ENCODE measurements at places on chromosomes 5 and 9.

- no peak for DNase-seq
Measured at GRCh38 chr5:75433814-75434506, 77.5 kb downstream of the CERT1 start.

GRCh38 chr5:11560915-11561697, 343.1 kb downstream of the CTNND2 start:
- DNase-seq, result no peak

- no peak for DNase-seq
Measured at GRCh38 chr5:151004499-151004898, 15.9 kb upstream of the GPX3 start.

GRCh38 chr5:140821375-140822280, at the start of gene PCDHA5:
Gene PCDHA5, plus strand, starts transcription at chr5:140821613.
- DNase-seq, result no peak

DNA sequence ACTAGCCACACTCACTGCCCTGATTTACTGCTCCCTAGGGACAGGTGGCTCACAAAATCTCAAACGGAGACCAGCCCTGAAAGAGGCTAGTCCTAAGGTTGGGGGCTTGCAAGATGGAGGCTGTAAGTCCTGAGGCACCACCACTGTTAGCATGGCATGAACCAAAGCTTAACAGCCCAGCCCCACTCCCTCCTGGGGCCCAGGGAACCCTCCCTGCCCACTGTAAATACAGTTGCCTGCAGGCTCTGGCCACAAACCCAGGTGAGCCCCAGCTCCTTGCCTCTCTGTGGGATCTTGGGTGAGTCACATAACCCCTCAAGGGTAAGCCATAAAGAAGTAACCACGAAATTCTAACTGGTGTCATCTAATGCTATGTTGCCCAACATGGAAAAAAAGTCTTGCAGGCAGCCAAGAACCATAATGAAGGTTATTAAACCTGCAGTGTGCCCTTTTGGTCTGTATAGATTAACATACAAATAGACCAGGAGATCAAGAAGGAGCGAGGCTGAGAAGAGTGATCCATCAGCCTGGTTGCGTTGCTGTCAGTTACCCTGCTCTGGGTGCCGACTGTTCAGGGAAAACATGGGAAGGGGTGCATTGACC, 1.7 kb upstream of the POMT1 start:
- no peak for DNase-seq

- DNase-seq, result no peak
Measured at GRCh38 chr5:151005187-151005949, 15.0 kb upstream of the GPX3 start.

DNA sequence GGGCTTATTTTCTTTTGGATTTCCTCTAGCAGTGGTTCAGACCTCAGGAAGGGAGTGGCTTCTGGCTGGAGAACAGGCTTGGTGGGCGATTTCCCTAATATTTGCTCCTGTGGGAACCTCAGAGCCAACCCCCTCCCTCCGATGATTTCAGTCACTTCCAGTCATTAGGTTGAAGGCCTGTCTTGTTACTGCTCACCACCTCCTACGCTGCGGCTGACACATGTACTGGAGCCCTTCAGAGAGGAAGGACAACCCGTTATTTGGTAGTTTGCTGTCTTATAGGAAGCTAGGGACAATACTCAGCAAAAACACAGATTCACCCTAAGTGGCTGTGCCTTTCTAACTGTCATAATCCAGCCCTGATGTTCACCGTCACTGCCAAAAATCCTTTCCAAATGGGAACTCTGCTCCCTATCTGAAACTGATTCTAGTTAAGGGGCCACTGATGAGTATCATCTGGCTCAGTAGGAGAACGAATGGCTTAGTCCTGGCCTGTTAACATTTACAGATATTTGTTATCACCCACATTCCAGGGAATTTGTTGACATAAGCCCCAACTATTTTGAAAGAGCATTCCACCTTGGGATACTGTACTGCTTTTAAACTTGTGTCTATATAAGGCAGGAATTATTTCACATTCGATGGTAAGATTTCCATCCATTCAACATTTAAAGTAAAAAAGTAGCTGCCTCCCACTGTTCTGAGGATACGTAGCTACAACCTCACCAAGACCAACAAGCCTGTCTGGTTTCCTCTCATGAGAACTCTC, 29.3 kb upstream of the ANKH start:
- no peak for DNase-seq

DNA sequence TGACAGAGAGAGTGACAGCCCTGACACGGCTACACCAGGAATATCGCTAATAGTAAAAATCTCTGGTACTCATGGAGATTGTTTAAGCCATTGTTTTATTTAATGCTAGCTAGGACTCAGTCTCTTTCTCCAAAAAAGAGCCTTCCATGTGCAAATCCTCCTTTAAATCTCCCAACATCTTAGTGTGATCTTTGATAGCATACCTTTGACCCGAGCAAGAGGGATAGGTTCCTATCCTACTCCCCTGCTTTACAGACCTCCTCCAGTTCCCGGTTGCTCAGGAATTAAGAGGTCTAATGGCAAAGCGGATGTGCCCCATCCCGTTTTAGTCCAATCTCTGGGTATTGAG, 663 bp upstream of the FRMD3 start:
- DNase-seq, result no peak

- no peak for DNase-seq
Measured at GRCh38 chr9:111789881-111790280, 4.9 kb downstream of the SHOC1 start.

DNA sequence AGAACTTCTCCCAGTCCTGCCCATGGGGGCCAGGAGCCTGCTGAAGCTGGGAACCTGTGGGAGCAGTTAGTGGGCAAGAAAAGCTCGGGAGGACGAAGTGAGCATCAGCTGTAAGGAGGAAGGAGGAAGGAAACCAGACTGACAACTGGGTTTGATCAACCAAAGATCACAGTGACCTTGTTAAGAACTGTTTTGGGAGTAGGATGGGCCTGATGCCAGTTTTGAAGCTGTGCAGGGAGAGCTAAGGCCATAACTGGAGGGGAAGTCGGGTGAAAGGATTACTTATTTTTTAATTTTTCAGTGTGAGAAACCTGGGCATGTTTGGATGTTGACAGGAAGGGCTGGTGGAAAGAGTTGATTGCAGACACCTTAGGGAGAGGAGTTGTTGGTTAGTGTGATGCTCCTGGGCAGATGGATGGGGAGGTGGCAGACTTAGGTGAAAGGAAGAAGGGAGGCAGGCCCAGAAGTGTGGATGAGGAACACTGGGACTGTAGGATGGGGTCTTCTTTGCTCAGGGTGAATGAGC, 58.3 kb upstream of the KLF4 start:
- DNase-seq, result no peak

- no peak for DNase-seq
Measured at GRCh38 chr9:128911529-128912035, 9.2 kb upstream of the PHYHD1 start.

GRCh38 chr9:93252781-93253530, 69.0 kb downstream of the WNK2 start:
- no peak for DNase-seq

- DNase-seq, result no peak
Measured at GRCh38 chr5:178403351-178403750, 170.7 kb upstream of the PHYKPL start.

DNA sequence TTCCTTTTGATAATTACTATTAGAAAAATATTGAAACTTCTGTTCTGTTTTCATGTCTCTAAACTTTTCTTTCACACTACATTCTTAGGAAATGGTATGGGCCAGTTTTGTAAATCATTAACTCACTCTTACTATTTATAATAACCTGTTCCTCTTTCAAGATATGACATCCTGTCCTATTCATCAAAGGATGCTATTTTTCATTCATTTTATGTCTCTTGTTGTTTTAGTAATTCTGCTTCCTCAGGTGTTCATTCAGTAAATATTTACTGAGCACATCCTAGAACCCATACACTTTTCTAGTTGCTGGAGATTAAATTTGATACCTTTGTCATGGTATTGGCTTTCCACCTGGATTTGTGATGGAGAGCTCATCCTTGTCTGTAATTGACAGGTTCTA, 58.0 kb downstream of the GDA start:
- DNase-seq, result no peak

- no peak for DNase-seq
Measured at GRCh38 chr5:33892620-33893137, 889 bp upstream of the ADAMTS12 start.

DNA sequence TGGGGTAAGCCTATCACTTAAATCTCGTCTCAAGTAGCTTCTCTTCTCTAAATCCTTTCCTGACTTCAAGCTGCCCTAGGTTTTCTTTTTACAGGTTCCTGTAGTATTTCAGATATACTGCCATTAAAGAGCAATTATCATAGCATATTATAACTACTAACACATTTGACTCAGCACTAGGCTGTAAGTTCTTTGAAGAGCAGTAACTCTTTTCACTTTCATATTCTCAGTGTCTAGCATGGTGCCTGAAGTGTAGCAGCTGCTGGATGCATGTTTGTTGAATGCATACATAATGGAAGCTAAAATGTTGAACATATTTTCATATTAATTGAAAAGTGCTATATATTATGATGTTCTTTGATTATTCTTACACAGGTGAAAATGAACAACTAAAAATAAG, 22.5 kb downstream of the CCDC152 start:
- no peak for DNase-seq

DNA sequence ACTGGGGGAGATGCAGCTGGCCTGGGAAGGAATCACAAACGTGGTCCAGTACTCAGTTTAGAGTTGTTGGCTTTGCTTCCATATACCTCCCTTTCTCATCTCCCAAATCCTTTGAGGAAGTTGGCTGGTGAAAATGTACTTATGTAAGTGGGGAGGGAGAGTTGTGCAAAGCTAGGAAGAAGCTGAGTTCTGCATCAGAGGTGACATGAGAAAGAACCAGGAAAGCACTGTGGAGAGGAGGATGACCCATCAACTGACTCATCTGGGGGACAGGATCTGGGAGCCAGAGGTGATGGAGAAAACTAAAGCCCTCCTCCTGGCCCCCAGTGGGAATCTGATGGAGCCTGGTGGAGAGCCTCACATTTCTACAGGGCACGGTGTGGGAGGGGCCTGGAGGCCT, 16.2 kb downstream of the KCNMB1 start:
- DNase-seq, result no peak

GRCh38 chr5:91277093-91277626, 106.0 kb downstream of the ARRDC3 start:
- DNase-seq, result no peak

- no peak for DNase-seq
Measured at GRCh38 chr9:88580961-88581360, 46.0 kb downstream of the NXNL2 start.

- no peak for DNase-seq
Measured at GRCh38 chr5:175206669-175207068, 237.3 kb downstream of the DRD1 start.

DNA sequence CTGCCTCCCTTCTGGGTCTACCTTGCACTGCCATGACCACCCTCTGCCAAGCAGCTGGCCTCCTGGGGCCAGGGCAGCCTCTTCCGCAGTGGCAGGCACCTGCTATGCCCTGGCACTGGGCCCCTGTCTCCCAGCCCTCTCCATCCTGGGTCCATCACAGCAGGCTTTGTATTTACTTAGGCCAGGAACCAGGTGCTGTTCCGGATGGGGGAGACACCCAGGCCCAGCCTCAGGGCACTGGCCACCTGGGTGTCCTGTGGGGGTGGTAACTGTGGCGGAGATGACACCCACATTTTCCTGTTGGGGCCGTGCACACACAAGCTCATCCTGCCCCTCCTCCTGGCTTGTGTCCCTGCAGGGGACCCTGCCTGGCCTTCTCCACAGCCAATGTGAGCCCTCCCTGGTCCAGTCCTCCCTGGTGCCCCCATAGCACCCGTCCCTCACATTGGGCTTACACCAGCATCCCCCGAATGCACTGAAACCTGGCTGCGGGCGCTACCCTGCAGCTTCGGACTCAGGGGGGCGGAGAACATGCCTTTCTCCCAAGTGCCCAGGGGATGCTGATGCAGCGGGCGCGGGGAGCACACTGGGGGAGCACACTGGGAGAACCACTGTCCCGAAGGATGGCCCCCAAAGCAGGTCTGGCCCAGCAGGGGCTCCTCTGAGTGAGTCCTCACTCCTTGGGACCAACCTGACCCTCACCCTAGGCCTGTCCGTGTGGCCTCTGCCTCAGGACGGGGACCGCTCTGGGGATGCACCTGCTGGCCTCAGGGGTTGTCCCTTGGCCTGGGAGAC, 17.9 kb downstream of the FAM163B start:
- no peak for DNase-seq

- DNase-seq, result no peak
Measured at GRCh38 chr5:113917997-113918396, 404.5 kb downstream of the YTHDC2 start.

GRCh38 chr5:76145945-76146344, 62.8 kb downstream of the SV2C start:
- DNase-seq, result no peak

DNA sequence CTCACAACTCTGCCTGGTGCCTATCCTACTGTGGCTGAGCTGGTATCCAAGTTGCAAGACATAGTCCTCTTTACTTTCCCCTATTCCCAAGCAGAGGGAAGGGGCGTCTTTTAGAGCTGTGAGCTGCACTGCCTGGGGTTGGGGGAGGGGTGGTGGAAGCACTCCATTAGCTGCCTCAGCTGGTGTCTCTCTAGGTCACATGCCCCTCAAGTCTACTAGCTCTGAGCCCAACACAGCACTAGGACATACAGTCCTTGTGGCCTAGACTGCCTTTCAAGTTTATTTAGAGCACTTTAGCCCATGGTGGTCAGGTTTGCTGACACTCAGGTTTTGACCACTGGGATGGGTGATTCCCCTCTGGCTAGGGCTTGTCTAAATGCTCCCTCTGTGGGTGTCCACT, 54.7 kb downstream of the SREK1 start:
- DNase-seq, result no peak

DNA sequence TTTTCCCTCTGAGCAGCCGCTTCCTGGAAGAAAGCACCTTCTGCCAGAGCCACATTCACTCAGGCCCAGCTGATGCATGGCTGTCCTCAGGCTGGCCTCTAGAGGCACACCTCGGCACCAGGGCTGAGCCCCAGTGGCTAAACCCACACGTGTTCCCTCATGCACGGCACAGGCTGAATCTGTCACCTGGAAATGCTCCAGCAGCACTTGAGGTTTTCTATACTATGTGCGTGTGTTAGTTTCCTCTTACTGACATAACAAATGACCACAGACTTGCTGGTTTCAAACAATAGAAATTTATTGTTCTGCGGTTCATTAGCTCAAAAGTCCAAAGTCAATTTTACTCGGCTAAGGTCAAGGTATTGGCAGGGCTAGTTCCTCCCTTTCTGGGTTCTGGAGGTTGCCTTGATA, 141.4 kb downstream of the LRRC70 start:
- DNase-seq, result peak; percentile 23

GRCh38 chr5:178762391-178762790, 31.9 kb upstream of the ZNF354A start:
- no peak for DNase-seq

- DNase-seq, result no peak
Measured at GRCh38 chr5:17944046-17944445, 309.8 kb downstream of the TAF11L14 start.

DNA sequence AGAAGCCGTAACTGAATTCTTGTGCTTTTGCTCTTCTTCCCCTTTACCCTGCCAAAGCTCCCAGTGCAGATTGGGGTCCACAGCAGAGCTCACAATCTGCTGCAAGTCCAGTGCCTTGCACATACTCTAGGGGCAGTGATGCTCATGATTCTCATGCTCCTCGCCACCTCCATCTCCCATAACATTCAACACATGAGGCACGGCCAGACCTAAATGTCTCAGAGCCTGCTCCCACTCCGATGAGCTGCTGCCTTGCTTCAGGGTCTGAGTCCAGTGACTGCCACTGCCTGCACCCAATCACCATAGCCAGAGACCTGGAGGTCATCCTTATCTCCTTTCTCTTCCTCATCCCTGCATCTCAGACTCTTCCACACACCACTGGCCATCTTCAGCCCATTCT, 10.5 kb downstream of the CSF1R start:
- no peak for DNase-seq
